OCI-M1 (cell line): ENCODE measurements at places on chromosomes 1 and 21.
A peak's percentile ranks its signal among the peaks of the same experiment; 100 is the strongest.

DNA sequence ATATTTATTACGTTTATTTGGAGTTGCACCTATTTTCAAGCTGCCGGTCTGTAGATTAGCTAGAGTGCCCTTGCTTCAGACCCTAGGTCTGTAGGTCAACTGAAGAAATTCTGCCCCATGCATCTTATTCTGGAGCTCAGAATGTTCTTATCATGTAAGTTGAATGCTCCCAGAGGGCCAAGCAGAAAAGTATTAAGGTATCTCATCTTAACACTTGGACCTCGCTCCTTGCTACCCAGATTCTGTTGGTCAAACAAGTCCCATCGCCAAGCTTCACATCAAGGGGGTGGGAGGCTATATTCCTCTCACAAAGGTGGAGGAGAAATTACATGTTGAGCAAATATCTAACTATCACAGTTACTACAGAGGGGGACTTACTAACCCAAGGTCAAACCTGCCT is 187.7 kb downstream of the C1orf94 start:
- DNase-seq = no peak

DNA sequence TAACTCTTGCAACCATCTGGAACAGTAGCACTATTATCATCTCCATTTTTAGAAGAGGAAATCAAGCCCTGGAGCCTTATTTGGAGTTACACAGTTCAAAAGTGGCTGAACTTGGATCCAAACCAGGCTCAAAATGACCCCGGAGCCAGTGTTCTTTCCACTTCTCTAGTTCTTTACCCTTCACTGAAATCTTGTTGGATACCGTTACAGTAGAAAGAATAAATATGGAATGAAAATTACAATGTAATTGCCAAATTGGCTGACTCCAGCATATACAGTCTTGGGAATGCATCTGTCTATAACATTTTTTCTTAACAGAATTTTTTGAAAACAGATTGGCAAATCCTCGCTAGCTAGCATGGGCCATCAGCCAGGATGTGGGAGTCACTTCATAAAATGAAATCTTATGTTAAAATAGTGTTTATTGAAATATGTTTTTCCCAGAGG is 261.4 kb downstream of the CTH start:
- no peak for DNase-seq

GRCh38 chr1:151819976-151820623 is 11.5 kb downstream of the RORC start:
- no peak for DNase-seq

GRCh38 chr1:172940174-172940855 is 110.4 kb downstream of the TNFSF18 start:
- no peak for DNase-seq

GRCh38 chr1:17575797-17576518 is 36.5 kb downstream of the ARHGEF10L start:
- no peak for DNase-seq

DNA sequence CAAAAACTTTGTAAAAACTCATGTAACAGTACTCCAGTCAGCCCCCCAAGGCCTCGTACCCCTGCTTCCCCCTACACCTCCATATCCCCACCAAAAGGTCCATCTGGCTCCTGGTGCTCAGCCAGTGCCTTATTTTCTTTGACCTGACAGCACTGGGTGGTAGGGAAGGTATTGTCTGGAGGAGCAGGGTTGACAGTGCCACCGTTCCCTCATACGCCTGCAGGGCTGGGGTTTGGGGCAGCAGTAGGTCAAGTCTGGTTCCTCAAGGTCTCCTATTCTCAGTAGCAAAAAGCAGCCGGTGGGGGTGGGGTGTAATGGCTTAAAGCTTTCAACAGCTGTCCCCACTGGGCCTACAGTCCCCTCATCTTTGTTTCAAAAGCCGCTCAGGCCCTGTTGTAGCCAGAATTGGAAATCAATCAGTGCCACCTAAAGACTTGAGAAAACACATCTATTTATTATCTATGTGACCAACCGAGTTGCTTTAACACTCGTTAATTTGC is 25.3 kb upstream of the TTF2 start:
- DNase-seq = no peak

DNA sequence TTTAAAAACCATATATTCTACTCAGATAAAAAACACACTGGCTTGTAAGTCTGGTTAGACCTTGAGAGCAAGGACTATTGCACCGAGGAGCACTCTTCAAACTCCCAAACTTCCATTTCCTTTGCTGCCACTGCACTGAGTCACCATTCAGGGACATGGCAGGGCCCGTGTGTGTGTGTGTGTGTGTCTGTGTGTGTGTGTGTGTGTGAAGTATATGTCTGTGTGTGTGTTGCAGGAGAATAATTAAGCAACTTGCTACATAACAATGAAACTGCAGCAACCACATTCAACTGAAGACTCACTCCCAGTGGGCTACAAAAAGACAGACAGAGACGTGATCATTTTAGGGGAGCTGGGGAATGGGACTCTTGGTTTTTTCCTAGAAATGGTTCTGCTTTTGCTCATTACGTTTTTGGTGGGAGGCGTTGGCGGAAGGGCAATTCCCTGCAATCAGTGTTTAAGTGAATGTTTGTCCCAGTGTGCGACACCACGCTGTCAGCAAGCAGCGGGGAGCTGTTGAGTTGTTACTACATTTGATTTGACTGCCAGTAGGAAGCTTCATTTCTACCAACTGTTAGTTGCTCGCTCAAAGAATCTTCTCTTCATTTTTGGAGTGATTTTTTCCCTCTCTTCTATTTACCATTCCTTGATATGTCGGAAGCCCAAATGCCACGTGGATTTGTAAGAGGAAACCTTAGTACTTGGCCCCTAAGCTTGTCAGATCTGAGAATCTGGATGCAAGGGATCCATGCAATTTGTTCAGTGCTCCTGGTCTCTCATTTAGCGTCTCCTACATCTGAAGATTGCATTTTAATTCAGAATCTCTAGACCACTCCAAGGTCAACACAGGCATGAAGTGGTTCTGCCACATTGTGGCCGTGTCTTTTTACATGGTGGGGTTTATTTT is 36.1 kb downstream of the ESRRG start:
- DNase-seq = no peak

DNA sequence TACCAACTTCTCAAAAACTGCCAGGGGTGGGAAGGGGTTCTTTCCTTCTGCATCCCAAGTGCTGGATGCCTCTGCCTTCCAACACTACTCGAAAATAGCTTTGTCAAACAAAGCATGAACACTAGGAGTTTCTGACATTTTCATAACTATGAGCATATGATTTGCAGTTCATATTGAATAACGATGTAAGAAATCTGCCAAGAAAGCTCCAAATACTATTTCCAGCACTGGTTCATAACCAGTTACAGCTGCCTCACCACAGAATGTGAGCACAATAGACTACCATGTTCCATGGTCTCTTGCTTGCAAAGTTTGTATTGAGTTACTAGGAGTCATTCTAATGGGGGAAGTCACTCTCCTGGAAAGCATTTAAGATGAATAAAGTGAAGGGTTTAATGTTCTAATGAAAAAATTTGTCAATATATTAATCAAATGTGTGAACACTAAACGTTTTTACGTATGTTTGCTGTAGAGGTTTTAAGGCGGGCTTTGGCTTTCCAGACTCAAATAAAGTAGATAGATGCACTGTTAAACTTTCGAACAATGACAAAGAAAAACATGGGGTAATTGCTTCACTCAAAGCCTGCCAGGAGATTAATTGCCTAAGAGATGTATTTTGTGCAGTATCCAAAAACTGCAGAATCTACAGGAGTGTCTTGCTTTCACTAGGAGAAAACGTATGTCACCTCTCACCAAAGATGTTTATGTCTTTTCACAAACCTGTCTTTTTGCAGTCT is 78.6 kb upstream of the UBE2U start:
- DNase-seq = no peak

GRCh38 chr1:41513383-41513735 is 28.9 kb upstream of the EDN2 start:
- DNase-seq = no peak

- peak; percentile 92 for DNase-seq
Measured at GRCh38 chr1:12604114-12604874, 13.7 kb downstream of the DHRS3 start.

GRCh38 chr1:117627546-117628130 is 21.8 kb downstream of the TENT5C start:
- peak; percentile 73 for DNase-seq

DNA sequence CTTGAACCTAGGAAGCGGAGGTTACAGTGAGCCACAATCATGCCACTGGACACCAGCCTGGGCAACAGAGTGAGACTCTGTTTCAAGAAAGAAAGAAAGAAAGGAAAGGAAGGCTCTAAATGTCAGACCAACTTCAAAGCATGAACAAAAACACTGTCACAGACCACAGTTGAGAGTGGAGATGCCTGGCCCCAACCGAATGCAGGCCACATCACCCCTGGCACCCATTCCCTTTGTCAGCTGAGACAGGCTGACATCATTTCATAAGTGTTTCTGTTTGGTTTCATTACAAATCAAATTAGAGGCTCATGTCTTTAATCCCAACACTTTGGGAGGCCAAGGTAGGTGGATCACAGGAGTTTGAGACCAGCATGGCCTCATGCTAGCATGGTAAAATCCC is 28.6 kb upstream of the NADK start:
- DNase-seq = no peak

DNA sequence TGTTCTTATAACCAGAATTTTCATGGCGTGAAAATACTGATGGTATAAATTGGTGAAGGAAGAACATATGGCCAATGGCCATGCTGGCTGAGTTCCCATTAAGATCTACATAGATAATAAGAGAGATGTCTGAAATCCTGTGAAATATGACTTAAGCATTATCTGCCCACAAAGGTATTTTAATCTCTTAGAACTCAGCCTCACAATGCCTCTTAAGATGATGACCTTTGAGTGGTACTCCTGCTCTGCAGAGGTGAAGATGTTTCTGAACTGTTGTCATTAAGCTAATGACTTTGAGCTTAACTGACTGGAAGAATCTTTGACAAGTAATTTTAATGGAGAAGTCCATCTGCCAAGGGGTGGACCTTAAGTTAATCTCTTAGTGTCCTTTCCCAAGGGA is 148.7 kb downstream of the ZNF326 start:
- no peak for DNase-seq

DNA sequence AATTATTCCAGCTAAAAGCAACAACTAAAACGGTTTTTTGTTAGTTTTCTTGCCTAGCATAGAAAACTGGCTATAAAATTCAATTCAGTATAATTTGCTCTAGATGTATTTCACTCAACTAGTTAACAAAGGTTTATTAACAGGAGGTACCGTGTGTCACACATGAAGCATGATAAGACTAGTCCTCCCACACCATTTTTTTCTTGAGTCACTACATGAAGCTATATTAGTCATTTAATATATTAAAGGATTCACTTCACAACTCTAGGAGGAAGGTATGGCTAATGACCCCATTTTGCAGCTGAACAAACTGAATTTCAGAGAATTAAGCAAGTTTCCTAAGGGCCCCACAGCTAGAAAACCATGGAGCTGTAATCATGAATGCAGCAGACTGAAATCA is 307.8 kb upstream of the USP25 start:
- no peak for DNase-seq

DNA sequence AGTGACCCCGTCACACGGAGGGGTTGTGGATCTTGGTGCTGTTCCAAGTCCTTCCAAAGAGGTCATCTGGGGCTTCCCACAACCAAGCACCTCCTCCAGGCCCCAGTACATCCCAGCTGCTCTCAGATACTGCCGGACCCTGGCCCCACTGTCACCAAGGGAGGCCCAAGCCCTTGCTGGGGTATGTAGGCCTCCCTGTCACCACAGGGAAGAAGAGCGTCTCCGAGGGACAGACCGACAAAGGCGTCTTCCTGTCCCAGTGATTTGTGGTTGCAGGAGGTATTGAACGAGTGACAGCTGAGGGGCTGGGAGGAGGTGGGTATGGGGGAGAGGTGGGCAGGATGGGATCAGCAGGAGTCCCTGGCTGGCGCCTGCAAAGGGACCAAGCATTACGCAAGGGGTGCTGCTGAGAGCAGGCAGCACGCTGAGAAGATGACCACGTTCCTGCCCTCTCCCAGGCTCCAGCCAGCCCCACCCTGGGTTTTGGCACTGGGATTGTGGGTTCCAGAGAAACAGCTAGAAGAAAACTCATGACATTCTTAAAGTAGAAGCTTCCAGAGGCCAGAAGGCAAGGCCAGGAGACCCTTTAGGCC is 29.7 kb downstream of the LRP8 start:
- DNase-seq = no peak

DNA sequence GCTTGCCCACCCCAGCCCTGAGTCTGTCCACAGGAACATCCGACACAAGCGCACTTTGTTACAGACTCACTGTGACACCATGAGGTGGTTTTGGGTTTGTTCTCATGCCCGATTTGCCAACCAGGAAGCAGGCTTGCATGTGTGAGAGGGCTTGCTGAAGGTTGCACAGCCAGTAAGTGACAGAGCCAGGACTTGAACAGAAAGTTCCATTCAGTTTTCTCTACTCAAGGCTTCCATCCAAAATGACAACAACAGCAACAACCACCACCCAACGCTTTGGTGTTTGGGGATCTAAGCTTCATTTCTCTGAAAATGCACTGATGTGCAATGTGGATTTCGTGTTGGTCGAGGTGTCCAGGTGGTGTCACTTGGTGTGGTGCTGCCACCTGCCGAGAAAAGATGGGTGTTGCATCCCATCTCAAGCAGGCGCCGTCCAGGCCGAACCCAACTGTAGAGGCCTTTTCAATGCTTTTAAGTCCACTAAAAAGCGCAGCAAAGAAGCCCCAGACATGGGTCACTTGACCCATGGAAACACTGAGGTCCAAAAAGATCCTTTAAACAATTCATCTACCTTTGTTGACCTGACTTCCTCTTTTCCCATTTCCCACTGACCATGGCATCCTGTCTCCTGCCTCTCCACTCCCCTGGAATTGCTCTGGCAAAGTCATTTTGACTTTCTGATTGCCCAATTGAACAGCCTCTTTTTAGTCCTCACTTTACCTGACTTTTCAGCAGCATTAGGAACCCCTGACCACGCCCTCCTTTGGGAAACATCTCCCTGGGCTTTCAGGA is 12.2 kb downstream of the CITED4 start:
- DNase-seq = peak; percentile 85

- DNase-seq = no peak
Measured at GRCh38 chr1:87953121-87953520, 624.4 kb downstream of the LMO4 start.

GRCh38 chr1:28646040-28646439 is 2.4 kb upstream of the RNU11 start:
- no peak for DNase-seq

DNA sequence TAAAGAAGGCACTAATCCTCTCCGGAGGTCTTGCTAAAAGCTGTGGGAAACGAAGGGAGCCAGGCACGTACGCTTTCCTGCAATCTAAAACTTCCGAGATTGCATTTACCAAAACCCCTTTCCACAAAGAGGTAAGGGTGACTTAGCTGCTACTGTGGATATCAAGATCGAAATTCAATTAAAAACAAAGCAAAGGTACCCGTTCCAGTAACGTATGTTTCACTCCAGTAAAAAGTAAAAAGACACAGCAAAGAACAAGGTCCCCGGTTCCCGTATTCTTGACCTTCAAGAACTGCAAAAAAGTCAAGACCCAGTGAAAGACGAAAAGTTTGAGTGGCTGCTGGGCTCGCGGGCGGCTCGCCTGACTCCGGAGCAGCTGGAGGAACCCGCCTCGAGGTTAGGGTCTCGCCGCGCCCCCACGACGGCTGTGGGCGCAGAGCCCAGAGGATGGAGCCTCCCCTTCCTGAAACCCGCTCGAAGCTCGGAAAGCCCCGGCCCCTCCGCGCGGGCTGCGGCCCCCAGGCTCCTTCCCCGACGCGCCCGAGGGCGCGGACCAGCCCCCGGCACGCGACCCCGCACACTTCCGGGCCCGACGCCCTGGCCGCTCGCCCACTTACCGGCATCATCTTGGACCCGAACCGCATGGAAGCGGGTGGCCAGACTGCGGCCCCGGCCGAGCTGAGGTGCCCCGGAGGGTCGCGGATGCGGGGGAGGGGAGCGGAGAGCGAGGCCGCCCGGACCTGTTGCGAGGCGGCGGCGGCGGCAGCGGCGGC is 524 bp downstream of the TP53BP2 start:
- DNase-seq = peak; percentile 83

GRCh38 chr1:55288245-55288644 is 73.1 kb upstream of the USP24 start:
- DNase-seq = peak; percentile 11
